NCI-H1105 (cell line): ENCODE measurements at places on chromosomes 3 and 15.

GRCh38 chr15:64001148-64001547 lies 45.1 kb downstream of the DAPK2 start:
- no peak for DNase-seq

GRCh38 chr3:105293441-105293840 lies 73.3 kb upstream of the ALCAM start:
- no peak for DNase-seq

DNA sequence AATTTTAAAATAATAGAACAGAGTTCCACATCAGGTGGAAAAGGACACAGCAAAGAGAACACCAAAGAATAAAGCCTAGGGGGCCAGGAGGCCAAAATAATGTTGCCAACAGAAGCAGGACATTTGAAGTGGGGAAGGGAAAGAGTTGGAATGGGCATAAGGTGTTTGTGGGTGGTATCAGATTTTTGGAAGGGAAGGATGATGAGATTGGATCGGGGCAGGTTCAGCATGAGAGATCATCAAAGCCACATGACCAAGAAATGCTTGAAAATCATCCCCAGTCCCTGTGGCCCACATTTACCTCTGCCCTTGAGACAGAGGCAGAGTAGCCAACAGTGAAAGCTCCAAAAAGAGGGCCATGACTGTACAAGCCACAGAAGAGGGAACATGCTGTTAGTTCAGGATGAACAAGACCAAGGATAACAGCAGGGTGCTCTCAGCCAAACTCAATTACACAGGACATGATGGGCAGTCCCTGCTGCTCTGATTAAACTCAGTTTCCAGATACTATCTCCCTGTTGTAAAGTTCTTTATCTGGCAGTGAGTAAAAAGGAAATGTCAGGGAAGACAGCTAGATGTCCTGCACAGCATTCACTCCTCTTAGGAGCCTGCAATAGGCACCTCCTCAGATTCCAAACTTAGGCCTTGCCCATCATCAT lies 32.5 kb downstream of the RAB27A start:
- no peak for DNase-seq

DNA sequence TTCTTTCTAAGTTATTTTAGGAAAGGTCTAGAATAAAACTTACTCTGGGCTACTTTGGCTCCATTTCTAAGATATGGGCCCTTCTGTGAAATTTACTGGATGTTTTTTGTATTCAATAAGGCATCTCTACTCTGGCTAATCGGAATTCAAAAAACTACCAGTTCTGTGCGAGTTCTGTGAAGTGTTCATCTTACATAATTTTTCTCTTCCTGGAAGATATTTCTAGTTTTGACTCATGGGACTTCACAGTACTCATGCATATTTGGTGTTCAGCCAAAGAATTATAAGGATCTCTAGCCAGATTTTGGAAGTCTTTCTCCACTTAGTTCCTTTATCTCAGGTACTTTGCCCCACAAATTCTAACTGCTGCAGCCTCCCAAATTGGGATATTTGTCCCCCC lies 46.4 kb upstream of the MBNL1 start:
- no peak for DNase-seq

GRCh38 chr15:23472678-23473077 lies 25.6 kb upstream of the GOLGA6L2 start:
- DNase-seq = no peak
